ENCODE measurements at places on chromosomes 11 and 22. TPM values are rescaled to one million over a fixed set of nuclear protein-coding genes. Genes with fewer than 3 reads are reported as not detected.

HIPK3 gene
- 85.4 TPM for total RNA-seq

EHF gene
- total RNA-seq: 226 TPM

TSGA10IP gene
- not detected for total RNA-seq

CCDC15 gene
- 1.2 TPM for total RNA-seq

MS4A3 gene
- total RNA-seq: not detected

MPZL2 gene
- total RNA-seq: 84.7 TPM

C11orf16 gene
- not detected for total RNA-seq

PATE4 gene
- not detected for total RNA-seq

FADS2 gene
- 5.6 TPM for total RNA-seq

AGBL2 gene
- 2.3 TPM for total RNA-seq

CASP12 gene
- not detected for total RNA-seq

MIAT gene
- 2.9 TPM for total RNA-seq

FGF4 gene
- not detected for total RNA-seq

DSCAML1 gene
- total RNA-seq: 3.6 TPM

VSIG2 gene
- total RNA-seq: 228 TPM

NEFH gene
- total RNA-seq: 0.12 TPM

MS4A13 gene
- not detected for total RNA-seq

BACE1-AS gene
- 5.5 TPM for total RNA-seq

ELF5 gene
- total RNA-seq: not detected

CHADL gene
- total RNA-seq: 0.61 TPM

ROBO4 gene
- total RNA-seq: 4.3 TPM

CLCF1 gene
- total RNA-seq: 2.2 TPM

PIK3C2A gene
- total RNA-seq: 49.7 TPM

SLC22A12 gene
- not detected for total RNA-seq

RAB1B gene
- 208 TPM for total RNA-seq

TTC36 gene
- total RNA-seq: 0.58 TPM

C11orf52 gene
- 8.5 TPM for total RNA-seq

PDGFD gene
- 2.4 TPM for total RNA-seq

APOC3 gene
- not detected for total RNA-seq

P2RX6 gene
- total RNA-seq: 0.73 TPM

CARNS1 gene
- 0.61 TPM for total RNA-seq

MRGPRX3 gene
- total RNA-seq: not detected

GNAZ gene
- 2.9 TPM for total RNA-seq

GLYATL1 gene
- total RNA-seq: 0.34 TPM

OR5B21 gene
- not detected for total RNA-seq

CSKMT gene
- 14.0 TPM for total RNA-seq

APOL5 gene
- not detected for total RNA-seq

TUBA8 gene
- 2.7 TPM for total RNA-seq

HBG2 gene
- not detected for total RNA-seq

MMP13 gene
- not detected for total RNA-seq

AIFM3 gene
- total RNA-seq: 184 TPM

GLYAT gene
- 0.14 TPM for total RNA-seq

CHID1 gene
- 54.2 TPM for total RNA-seq

FIBIN gene
- total RNA-seq: 5.1 TPM

OOSP1 gene
- 0.37 TPM for total RNA-seq

All from left colon (tissue), 2 donors.